ENCODE measurements at places on chromosomes 11 and 22. TPM values are rescaled to one million over a fixed set of nuclear protein-coding genes. Genes with fewer than 3 reads are reported as not detected.

MEI1 gene
- total RNA-seq = 0.16 TPM

FGF19 gene
- 18.6 TPM for total RNA-seq

AAMDC gene
- 29.9 TPM for total RNA-seq

HIRA gene
- total RNA-seq = 44.2 TPM

YPEL4 gene
- not detected for total RNA-seq

IGSF22 gene
- 0.52 TPM for total RNA-seq

PRRG4 gene
- total RNA-seq = 1.1 TPM

SMTNL1 gene
- 0.26 TPM for total RNA-seq

CCDC87 gene
- total RNA-seq = 0.71 TPM

MB gene
- 0.50 TPM for total RNA-seq

MPZL3 gene
- total RNA-seq = 2.1 TPM

USP2 gene
- 7.3 TPM for total RNA-seq

ANO1 gene
- 5.0 TPM for total RNA-seq

C11orf16 gene
- not detected for total RNA-seq

RPS6KB2 gene
- total RNA-seq = 50.2 TPM

ANKRD49 gene
- 9.9 TPM for total RNA-seq

CHCHD10 gene
- total RNA-seq = 170 TPM

PNPLA3 gene
- total RNA-seq = 19.6 TPM

Measured in WTC11 (cell line).